ENCODE measurements at places on chromosomes 11 and 22.

GRCh38 chr11:15672825-15673224 lies 558.1 kb downstream of the INSC start:
- no peak for DNase-seq

- no peak for DNase-seq
Observed at GRCh38 chr11:17798253-17798652, 63.7 kb downstream of the KCNC1 start.

GRCh38 chr11:104734998-104735397 lies 163.3 kb downstream of the CASP12 start:
- no peak for DNase-seq

DNA sequence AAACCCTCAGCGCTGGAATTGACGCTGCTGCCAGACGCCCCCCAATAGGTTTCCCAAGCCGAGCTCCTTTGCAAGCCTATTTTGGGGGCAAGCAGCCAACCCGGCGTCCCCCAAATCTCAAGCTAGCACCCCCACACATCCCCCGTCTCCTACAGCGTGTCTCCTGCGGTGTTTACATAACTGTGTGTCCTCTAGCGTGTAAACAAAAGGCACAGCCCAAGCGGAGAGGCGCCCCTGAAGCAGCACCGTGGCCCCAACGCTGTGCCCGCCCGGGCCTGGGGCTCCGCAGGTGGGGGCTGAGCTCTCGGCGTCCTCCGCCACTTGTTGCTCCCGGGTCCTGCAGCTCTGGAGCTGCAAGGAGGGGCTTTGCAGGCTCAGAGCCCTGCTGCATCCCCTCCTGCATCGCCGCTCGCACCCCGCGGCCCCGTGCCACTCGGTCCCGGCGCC lies 1.6 kb downstream of the CADM1 start:
- DNase-seq = no peak

DNA sequence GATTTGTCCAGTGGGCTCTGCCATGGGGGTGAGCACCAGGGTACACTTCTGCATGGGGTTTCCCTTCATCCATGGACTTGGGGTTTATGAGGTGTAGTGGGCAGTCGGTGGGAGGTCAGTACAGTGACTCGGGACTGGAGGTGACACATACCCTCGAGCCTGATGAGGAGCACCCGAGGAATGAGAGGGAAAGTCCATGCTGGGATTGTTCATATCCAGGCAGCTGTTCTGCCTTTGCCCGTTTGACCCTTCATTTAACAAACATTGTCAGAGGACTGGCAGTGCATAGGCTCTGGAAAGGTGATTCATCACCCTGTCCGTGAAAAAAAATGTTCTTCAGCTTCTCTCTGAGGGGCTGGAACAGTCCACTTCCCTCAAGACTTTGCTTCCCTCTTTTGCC lies 2.7 kb downstream of the NAV2 start:
- no peak for DNase-seq

DNA sequence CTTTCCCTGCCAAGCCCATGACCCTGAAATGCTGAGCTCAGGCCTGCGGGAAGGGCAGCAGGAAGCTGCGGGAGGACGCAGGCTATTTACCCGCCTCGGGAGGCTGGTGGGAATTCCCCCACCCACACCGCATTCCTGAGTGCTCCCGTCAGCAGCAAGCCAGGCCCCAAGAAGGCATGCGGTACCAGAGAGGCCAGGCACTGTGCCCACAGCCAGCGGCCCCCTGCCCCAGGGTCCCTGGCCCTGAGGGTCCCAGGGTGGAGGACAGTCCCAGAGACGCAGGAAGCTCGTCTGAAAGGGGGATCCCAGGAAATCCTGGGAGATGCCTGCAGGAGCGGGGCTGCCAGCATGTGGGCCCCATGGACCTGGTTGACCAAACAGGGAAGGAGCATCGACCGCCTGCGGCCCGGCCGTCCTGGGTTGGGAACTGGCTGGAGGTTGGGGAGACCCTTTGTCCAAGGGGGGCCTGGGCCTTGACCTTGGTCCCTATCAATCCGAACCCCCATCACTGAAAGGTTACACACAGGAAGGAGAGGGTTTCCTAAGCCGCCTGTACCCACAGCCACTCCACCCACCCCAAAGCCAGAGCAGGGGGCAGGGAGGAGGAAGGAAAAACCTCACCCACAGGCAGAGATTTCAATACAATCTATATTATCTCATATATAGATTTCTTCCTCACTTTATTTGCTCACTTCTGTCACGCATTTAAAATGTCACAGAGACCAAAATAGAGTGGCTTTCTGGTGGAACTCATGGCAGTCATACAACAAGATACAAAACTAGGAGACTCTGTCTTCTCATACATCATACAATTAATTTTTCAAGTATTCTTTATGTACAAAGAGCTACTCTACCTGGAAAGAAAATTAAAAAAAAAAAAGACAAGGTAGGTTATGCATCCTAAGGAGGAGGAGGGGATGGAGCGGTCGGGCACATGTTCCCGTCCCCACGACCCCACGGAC lies 17.1 kb downstream of the MAFF start:
- DNase-seq = no peak

DNA sequence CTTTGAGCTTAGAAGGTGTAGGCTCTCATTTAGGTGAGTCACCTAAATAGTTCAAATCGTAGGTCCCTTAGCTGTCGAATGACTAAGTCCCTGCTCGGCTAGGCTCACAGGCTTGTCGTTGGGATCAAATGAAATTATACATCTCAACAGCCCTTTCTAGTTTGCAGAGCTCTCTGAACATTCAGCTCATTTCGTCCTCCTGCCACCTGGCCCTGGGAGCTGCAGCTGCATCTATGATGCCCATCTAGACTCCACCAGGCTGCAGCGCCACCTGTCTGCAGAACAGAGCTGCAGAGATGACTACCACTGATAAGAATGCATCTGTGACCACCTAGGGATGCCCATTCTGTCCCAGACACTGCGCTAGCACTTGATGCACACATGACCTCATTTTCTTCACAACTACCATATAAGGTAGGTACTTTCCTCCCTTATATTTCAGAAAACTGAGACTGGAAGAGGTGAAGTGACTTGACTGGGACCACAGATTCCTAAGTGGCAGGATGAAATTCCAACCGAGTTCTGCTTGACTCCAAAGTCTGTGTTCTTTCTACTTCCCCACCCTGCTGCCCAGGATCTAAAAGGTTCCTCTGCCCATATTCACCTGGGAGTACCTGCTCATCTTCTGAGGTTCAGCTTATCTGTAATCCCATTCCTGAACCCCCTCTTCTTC lies 141.1 kb upstream of the NARS2 start:
- DNase-seq = no peak

DNA sequence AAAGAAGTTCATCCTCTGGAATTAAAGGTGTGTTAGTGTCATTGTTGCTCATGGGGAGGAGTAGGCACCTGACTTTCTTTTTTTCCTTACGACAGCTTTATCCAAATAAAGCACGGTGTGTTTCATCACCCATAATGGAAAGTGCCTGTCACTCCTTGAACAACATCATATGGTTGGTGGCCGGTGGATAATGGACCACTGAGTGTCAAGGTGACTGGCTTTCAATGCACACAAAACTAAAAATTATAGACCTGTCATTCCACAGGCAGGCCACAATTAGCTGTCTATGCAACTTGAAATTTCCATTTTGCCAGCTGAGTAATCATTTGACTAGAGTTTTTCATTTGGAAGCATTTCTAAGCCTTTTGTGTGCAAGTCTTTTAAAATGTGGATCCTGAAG lies 45.0 kb upstream of the MPPED2 start:
- no peak for DNase-seq

DNA sequence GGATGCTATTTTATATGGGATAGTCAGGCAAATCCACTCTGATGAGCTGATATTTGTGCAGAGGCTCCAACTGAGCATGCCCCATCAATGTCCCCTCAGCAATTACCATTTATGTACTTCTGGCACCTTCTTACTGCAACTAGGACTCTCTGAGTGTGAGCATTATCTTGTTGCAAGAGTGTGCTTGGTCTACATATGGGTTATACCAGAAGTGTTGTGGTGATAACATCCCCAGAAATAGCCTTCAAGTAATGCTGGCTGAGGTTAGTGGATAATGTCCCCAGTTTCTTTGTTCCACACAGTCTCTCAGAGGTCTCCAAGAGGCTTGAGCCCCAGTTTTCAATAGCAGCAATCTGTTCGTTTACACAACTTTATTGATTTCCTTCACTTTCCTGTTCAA lies 408.6 kb downstream of the JRKL start:
- DNase-seq = no peak

DNA sequence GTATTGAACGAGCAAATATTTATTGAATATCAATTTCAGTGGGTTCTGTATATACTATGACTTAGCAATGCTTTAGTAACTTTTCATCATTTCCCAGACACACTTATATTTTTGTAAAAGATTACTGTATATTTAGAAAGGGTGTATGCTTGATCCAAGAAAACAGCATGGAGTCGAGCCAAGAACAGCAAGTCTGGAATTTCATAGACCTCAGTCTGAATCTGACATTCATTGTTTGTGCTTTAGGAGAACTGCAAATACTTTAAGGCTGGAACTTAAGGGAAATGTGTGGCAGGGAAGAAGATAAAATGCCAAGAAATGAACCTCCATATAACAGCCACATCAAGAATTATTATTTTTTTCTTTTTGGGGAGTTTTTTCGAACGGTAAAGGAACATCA lies 1156.8 kb downstream of the LRRC4C start:
- no peak for DNase-seq

- no peak for DNase-seq
Observed at GRCh38 chr11:95487391-95487790, 256.4 kb upstream of the SESN3 start.

DNA sequence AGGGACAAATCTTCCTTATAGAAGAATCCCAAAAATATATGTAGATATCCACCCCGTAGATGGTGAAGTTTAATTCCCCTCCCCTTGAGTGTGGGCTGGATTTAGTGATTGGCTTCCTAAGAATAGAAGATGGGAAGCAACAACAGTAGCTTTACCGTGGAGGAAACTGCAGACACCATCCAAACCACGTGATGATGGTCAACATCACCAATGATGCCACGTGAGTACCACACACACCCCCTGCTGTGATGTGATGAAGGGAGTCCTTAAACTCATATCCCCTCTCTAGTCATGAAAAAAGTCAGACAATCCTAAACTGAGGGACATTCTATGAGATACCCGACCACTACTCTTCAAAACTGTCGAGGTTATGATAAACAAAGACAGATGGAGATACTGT lies 76.4 kb upstream of the SLC22A12 start:
- no peak for DNase-seq

DNA sequence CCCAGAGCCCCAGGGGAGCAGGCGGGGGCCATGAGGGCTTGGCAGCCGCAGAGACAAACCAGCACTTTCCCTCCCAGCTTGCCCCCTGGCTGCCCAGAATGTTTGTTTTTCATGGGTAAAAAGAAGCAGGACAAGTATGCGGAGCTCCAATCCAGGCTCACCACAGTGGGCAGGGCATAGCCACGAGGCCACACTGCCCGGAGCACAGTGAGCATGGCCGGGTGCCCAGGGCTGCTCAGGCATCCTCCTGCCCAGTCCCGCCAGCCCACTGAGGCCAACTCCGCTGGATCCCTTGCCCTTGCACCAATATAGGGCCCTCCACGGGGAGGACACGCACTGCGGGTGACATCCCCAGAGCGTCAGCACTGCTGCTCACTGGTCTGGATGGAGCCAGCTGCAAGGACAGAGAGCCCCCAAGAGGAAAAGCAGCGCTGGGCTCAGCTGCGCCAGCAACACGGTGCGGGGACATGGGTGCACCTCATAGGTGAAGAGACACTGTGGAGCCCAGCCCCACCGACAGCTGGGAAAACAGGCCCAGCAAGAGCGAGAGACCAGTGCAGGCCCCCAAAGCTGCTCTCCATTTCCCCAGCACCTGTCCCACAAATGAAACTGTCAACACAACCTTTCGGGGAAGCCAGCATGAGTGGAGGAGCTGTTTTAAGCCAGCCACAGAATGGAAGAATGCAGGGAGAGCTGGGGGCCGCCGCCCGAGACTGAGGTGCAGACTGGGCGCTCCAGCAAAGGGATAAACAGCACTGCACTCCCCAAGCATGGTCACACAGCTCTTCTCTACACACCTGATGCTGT lies 24.8 kb downstream of the ARVCF start:
- DNase-seq = no peak

- no peak for DNase-seq
Observed at GRCh38 chr22:37371491-37371890, 55.8 kb downstream of the ELFN2 start.

- DNase-seq = no peak
Observed at GRCh38 chr11:20671856-20672546, 2.6 kb downstream of the NELL1 start.

- DNase-seq = no peak
Observed at GRCh38 chr22:17007257-17007656, 765 bp downstream of the GAB4 start.

DNA sequence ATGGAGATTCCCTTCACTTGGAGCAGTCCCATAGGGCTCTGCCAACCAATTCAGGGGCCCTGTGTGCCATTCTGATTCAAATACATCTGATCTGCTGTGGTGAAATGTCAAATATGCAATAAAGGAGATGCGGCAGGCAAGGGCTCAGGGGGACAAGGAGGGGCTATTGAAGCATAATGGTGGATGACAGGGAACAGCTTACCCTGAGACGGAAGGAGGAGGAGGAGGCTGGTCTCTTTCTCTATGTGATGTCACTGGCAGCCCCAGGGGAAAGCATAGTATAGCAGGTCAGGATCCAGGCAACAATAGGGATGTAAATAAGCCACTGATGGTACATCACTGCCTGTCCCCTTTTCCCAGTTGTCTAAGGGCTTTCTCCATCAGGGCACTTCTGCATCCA lies 350.9 kb upstream of the SYN3 start:
- DNase-seq = no peak

DNA sequence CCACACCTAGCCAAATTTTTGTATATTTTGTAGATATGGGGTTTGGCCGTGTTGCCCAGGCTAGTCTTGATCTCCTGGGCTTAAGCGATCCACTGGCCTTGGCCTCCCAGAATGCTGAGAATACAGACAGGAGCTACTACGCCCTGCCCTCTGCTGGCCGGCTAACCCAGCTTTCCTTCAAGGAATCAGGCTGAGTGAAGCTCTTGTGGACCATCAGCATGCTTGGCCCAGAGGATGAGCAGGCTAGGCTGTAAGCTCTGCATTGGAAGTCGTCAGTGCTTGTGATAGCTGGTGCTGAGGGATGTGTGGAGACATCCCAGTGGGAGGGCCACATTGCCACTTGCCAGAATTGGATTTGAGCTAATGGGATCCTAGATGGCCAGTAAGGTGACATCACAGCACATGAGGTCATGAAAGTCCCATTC lies 60.6 kb downstream of the MED15 start:
- no peak for DNase-seq

GRCh38 chr22:36471341-36471821 lies 10.1 kb downstream of the TXN2 start:
- no peak for DNase-seq

DNA sequence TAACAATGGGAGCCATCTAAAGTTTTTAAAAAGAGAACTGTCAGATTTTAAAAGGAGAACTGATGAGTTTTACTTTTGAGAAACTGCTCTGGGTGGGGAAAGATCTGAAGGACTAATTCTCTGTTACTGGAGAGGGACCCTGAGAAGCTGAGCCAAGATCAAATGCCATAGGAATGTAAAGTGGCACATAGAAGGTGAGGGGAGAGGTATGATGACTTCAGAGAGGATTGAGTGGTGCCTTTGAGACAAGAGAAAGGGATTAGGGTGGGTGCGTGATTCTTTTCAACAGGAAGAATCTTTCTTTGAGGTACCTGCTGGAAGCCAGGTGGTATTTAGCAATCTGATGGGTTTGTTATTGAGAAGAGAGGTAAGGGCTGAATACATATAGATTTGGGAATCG lies 9.0 kb downstream of the CRKL start:
- DNase-seq = no peak

Data from activated T-helper 1 cell treated with Interleukin-2 at 50 U/mL for 16 hours (primary cell).